Naive B cell (primary cell): ENCODE measurements at places on chromosomes 7 and 10.
A peak's percentile ranks its signal among the peaks of the same experiment; 100 is the strongest.

- DNase-seq, result peak; percentile 15
These were observed 91.8 kb downstream of the SH3PXD2A start for GRCh38 chr10:103763374-103764202.

GRCh38 chr7:102392330-102392729 lies 3.8 kb upstream of the PRKRIP1 start:
- no peak for DNase-seq

GRCh38 chr7:111329367-111330234 lies 232.7 kb downstream of the IMMP2L start:
- no peak for DNase-seq

- DNase-seq, result no peak
These were observed 67.9 kb upstream of the CFAP46 start for GRCh38 chr10:133010095-133010842.

- DNase-seq, result no peak
These were observed 37.4 kb downstream of the RASGEF1A start for GRCh38 chr10:43229208-43230061.
